ENCODE measurements at places on chromosomes 2 and 18.

GRCh38 chr2:6800553-6800952 lies 65.2 kb downstream of the CMPK2 start:
- DNase-seq = no peak

- no peak for DNase-seq
Measured at GRCh38 chr18:10145546-10145945, 231.7 kb downstream of the VAPA start.

- DNase-seq = no peak
Measured at GRCh38 chr2:156331572-156332283, 793 bp downstream of the NR4A2 start.

DNA sequence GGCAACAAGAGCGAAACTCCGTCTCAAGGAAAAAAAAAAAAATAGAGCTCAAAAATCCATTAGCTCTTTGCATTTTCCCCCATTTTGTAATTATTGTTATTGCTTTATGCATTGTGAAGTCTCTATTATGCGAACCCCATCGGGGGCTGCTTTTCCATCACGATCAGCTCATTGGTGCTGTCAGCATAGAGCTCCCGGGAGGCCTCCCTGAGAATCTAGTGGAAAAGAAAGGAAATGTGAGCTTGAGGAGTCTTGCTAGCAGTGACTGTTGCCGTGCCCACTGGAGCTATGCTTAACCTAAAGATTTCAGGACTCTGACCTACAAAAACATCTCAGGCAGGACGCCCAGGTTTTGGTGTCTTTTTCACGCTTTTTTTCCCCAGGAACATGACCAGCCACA lies 102.6 kb upstream of the NDUFV2 start:
- DNase-seq = no peak

DNA sequence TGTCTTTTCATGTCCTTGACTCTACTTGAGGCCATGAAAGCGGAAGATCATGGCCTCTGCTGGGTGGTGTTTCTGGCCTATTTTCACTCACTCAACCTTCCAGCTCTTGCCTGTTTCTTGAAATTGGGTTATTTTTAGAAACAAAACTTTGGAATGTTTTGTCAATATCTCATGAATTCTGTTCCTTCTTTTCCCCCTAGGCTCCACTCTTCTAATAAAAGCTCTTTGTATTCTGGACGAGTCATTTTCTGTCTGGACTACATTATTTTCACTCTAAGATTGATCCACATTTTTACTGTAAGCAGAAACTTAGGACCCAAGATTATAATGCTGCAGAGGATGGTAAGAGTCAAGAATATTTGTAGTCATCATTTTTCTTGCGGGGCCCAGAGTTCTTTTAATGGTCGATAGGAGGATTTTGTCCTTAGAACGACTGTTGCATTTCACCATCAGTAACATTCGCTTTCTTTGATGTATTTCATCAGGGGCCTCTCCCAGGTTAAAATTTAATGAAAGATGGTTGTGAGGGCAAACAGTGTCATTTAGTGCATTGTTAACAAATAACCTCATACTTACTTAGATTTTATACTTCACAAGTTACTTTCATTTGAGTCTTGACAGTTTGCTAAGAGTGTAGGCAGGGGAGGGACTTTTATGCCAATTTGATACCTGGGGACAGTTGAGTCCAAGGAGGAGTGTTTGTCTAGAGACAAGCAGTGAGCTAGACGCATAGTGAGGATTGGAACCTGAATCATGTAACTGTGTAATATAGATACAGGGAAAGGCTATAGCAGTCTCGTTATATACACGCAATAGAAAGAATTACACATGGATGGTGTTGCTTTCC lies 64.6 kb downstream of the TRPM8 start:
- no peak for DNase-seq

DNA sequence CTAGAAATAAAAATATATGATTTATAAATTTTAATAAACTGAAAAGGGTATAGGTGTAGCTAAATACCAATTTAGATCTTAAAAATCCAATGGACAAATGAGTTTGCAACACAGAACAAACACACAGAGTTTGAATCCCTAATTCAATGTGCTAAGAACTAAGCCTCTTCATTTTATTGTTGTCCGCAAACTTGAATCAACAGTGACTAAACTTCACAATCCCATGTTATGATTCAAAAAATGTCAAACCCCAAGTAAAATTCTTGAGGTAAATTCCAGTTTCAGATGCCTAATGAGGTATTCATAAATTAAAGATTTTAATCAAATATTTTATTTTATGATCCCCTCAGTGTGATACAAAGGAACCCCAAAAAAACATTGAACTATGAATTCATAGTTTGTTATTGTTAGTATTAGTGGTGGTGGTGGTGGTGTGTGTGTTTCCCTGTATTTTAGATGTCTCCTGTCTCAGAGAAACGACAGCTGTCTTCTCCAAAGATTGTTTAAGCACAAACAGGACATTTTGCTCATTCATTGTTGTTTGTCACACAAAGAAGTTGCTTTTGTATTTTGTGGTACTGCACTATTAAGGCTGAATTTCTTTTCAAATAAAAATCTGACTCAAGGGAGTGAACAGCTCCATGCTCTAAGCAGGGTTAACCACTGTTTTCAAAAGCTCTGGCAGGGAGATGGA lies 259.8 kb downstream of the OSR1 start:
- DNase-seq = no peak

DNA sequence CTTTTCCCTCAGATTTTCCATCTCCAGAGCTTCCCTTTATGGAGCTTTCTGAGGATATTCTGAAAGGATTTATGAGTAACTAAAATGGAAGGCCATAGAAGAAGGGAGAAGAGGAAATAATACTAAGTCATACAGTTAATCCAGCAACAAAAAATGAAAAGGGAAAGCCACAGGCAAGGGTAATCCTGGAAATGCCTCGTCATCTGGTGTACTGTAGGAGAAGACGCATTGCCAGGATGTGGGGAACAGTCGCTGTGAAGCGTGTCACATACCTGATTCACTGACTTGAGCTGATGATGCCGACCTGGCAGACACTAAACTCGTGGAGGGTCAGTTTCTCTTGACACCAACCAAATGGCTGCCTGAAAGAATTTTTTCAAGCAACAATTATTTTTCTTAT lies 34.7 kb upstream of the ALPP start:
- no peak for DNase-seq

GRCh38 chr2:200750323-200750910 lies 61.3 kb upstream of the BZW1 start:
- DNase-seq = no peak

GRCh38 chr2:120177973-120178372 lies 45.2 kb downstream of the TMEM185B start:
- no peak for DNase-seq

DNA sequence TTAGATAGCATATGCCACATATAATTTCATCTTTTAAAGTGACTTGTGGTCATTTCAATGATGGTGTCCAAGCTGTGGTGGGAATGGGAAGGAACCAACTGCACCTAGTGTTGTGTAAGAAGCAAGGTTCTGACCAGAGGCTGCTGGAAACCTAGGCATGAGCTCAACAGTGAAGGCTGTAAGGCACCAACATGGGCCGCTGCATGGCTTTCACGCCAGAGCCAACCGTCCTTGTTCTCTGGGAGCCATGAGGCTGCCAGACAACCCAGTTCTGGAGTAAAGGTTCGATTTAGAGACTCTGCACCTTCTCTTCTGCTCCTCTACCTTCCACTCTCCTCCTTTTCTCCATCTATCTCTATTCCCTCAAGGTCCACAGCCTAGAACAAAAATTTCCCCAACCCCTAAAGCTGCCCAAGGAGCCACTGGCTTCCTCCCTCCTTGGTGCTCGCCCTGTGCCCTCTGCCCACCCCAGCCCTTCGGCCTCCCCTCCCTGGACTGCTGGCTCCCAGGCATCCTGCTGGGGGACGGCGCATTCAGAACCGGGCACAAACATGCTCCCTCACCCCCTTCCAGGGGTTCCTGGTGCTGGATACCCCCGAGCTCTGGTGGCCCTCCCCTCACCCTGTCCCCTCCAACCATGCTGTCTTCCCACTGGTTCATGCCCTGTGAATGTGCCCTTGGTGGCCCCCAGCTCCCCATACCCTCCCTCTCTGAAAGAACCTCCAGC lies 305.1 kb downstream of the CELF4 start:
- no peak for DNase-seq

- DNase-seq = no peak
Measured at GRCh38 chr2:145085612-145086011, 565.7 kb upstream of the ZEB2 start.

GRCh38 chr2:48993576-48993975 lies 160.7 kb downstream of the FSHR start:
- DNase-seq = no peak

- DNase-seq = no peak
Measured at GRCh38 chr2:109266998-109267854, 138.2 kb downstream of the SH3RF3 start.

- DNase-seq = peak; percentile 71
Measured at GRCh38 chr2:9752441-9753275, 90.6 kb upstream of the TAF1B start.

DNA sequence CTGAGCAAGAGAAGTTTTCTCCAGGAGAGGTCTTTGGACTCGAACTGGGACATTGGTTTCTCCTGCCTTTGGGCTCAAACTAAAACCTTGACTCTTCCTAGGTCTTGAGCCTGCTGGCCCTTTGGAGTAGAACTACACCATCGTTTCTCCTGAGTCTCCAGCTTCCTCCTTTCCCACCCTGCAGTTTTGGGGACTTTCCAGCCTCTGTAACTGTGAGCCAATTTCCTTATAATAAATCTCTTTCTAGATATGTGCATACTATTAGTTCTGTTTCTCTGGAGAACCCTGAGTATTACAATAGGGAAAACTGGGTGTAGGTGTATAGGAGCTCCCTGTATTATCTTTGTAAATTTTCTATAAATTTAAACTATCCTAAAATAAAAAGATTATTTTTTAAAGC lies 219.8 kb upstream of the AGAP1 start:
- no peak for DNase-seq

GRCh38 chr2:82098617-82099016 lies 1794.1 kb upstream of the LRRTM1 start:
- DNase-seq = no peak

DNA sequence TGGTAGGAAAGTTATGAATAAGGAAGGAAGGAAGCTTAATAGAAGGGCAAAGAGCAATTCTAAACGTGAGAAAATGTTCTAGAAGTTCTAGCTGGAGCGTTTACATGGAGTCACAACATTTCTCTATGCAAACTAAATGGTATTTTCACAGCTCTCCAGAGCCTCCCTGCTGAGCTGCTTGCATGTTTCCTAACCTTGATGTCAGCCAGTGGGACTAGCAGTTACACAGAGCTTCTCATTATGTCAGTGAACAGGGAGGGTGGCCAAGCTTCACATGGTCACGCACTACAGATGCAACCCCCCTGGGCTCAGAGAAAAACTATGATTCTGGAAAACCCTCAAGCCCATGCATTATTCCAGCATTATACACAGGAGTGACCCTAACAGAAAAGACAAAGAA lies 153.4 kb upstream of the CCDC150 start:
- DNase-seq = no peak

GRCh38 chr2:72883356-72883962 lies 3.7 kb upstream of the SPR start:
- DNase-seq = no peak

- no peak for DNase-seq
Measured at GRCh38 chr2:15660491-15661294, 69.0 kb downstream of the DDX1 start.

GRCh38 chr18:24613896-24614640 lies 153.6 kb downstream of the HRH4 start:
- no peak for DNase-seq

- DNase-seq = no peak
Measured at GRCh38 chr2:24022975-24023575, 13.2 kb downstream of the MFSD2B start.

DNA sequence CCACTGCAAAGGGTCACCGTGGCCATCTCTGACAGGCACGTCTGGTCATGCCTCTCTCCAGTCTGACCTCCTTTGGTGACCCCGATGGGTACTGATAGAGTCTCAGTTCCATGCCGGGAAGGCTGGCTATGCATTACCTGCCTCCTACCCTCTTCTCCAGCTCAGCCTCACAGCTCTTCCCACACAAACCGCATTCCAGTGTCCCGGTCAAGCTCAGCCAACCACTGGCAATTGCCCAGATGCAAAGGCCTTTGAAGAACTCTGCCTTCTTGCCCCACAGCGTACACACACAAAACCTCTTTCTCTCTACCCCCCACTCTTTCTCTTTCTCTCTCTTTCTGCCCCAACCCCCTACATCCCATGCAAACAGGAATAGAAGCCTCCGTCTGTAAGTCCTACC lies 37.6 kb downstream of the TMEM163 start:
- no peak for DNase-seq

- DNase-seq = no peak
Measured at GRCh38 chr2:160932960-160933359, 227.3 kb upstream of the TANK start.
